ENCODE measurements at places on chromosomes 16 and 17.

DNA sequence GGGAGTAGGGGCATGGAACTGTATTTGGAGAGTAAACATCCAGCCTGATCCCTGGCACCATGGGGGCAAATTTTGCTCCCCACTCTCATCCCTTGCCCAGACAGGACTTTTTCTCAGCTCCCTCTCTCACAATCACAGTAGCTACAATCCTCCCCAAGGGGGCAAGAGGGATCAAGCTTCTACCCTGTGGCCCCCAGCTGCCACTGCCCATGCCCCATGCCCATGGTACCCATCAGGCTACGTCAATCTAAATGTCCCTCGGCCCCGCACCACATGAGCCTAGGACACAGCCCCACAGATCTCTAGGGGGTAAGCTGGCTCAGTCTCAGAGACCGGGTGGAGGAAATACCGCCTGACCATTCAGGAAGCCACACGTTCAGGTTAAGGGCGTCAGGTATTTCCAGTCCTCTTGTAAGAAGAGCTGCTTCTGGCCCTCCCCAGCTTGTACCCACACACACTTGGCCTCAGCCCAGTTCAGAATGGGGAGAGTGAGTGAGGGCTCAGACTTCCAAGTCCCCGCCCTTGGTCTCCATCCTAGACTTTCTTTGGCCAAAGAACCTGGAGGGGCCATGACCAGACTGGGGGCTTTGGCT, 1.8 kb downstream of the CACNB1 start:
- DNase-seq = no peak

DNA sequence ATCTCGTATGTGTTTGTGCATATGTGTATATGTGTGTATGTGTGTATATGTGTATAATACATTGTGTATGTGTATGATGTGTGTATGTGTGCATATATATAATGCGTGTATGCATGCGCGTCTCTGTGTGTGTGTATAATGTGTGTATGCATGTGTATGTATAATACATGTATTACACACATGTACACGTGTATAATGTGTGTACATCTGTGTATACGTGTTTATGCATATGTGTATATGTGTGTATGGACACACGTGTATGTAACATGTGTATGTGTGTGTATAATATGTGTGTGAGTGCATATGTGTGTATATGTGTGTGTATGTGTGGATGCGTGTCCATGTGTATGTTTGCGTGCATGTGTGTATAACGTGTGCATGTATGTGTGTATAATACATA, 433.7 kb upstream of the RBFOX1 start:
- DNase-seq = no peak

DNA sequence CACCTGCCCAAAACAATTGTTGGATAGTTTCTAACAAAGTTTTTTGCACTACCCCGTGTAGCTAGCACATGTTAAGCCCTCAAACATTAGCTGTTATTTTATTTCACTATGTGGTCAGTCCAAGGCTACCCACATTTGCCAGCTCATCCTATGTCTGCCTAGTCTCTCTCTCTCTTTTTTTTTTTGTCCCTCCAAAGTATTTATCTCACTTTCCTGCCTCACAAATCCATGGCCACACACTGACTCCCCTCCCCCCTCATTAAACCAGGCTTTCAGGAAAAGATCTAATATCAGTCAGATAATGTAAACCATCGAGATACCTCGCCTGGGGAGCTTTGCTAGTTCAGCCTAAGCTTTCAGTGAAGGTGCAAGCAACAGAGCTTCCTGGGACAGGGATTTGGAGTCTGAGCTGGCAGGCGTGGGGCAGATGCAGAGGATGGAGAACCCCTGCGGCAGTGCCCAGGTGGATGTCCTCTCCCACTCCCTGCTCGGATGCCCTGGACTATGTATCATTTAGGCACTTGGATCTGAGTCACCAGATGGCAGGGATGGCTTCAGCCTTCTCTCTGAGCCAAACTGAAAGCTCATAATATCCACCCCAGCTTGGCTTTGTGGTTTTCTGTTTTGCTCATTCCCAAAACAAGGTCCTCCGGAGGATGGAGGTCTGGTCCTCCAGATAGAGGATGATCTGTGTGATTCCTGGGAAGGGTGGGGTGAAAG, 73.7 kb upstream of the FOXF1 start:
- DNase-seq = no peak

DNA sequence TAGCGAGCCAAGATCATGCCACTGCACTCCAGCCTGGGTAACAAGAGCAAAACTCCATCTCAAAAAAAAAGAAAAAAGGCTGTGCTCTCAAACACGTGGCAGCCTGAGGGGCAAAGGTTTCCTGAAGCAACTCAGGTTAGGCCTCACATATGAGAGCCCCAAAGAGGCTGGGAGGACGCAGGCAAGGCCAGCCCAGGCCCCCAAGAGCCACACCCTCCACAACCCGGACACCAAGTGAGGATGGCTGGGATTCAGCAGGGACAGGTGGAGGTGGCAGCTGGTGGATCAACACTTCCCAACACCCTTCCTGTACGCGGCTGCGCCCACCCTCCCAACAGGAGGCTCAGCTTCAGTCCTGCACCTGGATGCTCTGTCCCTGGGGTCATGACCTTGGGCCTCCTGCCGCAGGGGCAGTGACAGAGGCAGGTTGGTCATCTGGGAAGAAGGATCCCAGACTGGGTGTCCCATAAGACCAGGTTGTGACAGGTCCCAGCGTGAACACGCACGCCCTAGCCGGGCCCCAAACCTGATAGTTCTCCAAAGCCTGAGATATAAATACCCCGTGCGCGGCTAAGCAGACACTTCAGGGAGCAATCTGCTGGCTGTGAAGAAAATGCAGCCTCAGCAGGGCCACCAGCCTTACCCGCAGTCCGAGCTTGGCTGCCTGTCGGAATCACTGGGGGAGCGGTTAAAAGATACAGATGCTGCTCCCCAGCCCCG, 78.1 kb downstream of the TIMM22 start:
- no peak for DNase-seq

- DNase-seq = no peak
Measured at GRCh38 chr17:8986295-8986694, 20.8 kb upstream of the PIK3R5 start.

DNA sequence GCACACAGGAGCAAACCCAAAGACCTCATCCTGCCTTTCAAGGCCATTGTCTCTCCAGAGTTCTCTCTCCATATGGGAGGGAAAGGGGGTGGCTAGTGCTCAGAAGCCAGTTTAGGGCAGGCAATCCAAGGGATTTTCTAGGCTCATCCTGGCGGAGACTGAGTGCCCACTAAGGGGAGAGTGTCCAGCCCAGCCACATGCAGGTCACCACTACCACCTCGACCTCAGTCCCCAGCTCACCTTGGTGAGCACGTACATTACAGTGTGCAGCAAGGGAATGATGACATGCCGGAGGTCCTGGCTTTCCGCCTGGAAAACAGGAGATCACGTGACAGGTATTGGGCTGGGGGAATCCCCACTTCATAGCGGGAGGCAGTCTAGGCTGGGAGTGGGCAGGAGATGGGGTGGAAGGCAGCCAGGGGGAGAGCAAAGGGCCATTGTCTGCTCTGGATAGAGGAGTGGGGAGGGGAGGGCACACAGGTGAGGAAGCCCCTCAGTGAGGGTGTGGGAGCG, 29.9 kb downstream of the PIK3R6 start:
- no peak for DNase-seq

GRCh38 chr17:57125406-57125805, 40.4 kb downstream of the AKAP1 start:
- DNase-seq = no peak

All from stimulated activated CD8-positive, alpha-beta memory T cell treated with anti-CD3 and anti-CD28 coated beads, Interleukin-7, amount 100 ng/mL, for 24 hours (primary cell).